Hematopoietic multipotent progenitor cell (in vitro differentiated cells): ENCODE measurements at places on chromosomes 6 and 20. TPM values are rescaled to one million over a fixed set of nuclear protein-coding genes. Genes with fewer than 3 reads are reported as not detected.

SEMG1 gene
- total RNA-seq = not detected

DNA sequence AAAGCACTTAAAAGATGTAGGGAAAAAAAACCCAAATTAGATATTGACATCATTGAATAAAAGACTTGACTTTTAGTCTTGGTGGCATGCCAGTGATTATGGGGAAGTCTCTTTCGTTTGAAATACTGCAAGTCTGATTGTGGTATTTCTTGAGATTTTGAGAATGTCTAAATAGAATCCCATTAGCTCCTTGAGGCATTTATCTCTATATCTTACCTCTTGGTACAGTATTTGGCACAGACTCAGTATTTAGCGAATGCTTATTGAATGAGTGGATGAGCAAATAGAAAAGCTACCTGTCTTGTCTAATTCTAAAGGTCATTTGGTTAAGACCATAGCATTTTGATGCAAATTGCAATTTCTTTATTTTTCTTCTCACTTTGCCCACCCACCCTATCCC is 156.5 kb downstream of the TFAP2B start:
- no peak for DNase-seq

DNA sequence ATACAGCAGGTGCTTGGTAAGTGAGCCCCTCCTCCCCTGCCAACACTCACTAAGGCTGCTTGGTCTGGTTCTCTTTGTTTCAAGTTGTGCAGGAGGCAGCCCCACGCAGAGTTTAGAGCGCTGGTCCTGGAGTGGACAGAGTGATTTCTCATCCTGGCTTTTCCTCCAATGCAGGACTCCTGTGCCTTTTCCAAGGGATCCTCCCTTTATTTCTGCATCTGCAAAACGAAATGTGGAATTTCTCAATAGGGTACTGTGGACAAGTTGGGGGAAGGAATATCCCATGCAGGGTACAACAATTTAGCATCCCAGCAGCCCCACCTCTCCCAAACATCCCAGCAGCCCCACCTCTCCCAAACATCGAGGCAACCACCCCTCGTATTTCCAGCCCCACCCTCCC is 30.6 kb upstream of the CCDC167 start:
- DNase-seq = no peak

DNA sequence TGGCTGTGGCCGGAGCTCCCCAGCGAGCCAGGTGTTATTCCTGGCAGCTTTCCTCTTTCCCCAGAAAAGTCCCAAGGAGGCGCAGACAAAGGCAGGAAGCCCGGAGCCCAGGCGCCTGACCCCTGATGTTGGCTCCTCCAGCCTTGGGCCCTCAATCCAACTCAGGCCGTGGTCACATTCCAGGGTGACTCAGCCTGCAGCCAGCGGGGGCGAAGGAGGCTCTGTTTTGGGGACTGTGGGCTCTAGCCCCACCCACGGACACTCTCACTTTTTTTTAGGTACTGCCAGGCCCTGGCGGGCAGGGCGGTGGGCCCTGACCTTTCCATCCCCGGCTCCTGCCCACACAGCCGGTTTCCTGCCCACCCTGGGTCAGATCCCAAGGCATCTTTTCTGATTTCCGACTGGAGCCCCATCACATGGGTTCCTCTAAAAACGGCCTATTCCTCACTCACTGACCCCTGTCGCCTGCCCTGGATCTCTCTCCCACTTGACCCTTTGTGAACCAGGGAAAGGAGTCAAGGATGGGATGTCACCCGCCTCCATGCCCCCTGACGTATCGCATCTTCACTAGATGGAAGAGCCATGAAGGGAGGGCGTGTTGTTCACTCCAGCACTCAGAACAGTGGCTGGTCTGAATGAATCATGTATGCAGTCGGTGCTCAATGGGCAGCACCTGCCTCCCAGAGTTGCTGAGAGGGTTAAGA is 5.5 kb downstream of the PTGIS start:
- DNase-seq = no peak

DNA sequence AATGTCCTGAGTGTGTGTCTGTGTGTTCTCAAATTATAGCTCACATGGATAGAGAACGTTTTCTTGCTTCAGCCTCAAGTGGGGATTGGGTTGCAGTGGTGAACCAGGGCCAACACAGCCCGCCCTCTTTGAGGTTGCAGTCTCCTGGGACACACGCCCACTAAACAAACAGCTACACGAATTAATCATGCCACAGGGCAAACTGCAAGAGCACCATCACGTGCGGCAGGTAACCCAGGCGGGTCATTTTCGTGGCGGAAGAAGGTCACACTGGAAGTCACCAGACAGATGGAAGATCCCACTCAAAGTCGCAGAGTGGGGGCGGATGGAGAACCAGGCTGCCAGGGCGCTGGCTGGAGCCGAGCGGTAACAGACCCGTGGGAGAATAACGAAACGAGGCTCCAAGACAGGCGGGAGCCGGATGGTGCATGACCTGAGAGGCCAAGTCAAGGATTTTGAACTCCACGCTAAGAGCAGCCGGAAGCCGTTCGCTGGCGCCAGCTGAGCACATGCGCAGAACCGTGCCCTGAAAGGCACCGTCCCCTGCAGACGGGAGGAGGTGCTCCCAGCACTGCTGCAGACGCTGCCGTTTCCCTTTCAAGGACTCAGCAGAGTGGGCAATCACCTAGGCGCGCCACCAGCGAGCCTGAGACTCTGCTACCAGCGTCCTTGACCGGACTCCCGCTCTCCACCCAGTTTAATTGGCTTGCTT is 10.7 kb downstream of the DLL1 start:
- DNase-seq = no peak

GRCh38 chr6:161374971-161375873 is 101.4 kb upstream of the AGPAT4 start:
- no peak for DNase-seq

DNA sequence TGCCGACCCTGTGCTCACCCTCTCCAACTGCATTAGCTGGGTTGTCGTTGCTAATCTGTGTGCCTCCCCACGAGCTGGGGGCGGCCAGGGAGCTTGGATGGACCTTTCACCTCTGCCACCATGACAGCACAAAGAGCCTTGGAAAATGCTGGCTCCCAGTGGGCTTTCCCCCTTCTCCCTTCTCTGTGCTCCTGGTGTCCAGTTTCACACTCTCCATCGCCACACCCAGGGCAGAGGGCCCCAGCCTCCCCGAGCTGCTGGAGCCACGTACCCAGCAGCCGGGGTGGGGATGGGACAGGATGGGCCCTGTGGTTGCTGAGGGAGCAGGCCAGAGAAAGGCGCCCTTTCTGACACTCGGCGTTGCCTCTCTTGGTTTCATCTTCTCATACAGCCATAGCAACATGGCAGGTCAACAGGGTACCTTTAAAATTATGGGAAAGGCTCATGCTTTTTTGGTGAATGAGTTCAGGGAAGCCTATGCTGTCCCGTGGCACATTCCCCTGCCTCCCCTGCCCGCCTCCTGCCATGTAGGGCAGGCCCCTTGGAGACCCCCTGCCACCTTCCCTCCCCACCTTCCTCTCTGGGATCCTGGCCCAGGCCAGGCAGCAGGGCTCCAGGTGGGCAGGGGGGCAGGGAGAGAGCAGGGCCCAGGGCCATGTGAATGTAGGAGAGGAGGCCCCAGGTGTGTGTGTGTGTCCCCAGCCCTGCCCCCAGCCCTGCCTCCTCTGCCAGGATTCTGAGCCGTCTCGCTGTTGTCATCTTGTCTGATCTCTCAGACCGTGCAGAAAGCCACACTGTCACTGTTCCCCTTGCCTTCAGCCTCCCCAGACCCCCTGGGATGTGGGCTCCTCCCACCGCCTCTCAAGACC is 85.2 kb upstream of the CCDC167 start:
- no peak for DNase-seq

GRCh38 chr6:80728101-80728750 is 621.8 kb downstream of the BCKDHB start:
- no peak for DNase-seq

DDX43 gene
- total RNA-seq = 0.54 TPM

SPATS1 gene
- total RNA-seq = not detected

- no peak for DNase-seq
Measured at GRCh38 chr20:46129955-46130481, 11.9 kb downstream of the CD40 start.

DNA sequence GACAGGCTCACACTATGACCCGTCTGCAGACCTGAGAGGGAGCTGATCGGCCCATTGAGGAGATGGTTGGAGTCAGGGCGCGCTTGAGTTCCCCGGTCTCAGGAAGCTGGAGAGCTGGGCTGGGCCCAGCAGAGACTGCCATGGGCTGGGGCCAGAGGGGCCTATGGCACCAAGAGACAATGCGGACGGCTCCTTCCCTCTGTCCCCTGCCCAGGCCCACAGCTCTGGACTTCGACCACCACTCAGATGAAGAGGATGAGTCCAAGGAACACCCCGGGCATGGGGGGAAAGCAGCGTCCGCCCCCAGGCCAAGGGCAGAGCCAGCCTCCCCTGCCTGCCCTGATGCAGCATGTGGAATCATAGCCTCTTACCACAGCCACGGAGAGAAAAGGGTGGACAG is 40.2 kb upstream of the PHACTR3 start:
- no peak for DNase-seq

DNA sequence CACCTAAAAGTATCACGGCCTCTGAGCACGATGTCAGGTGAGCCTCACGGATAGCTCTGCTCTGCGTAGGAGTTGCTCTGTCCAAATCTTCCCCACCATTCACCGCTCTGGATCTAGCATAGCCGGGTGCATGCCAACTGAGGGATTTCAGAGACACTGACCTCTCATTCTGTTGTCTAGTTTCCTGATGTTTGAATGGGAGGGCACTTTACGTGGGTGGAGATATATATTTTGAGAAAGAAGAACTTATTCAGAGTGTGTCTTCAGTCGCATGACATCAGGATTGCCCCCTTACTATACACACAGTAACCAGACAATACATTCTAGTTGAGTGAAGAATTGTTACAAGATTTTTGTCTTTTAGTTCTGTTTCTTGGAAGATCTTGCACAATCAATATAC is 96.5 kb upstream of the CITED2 start:
- no peak for DNase-seq

GRCh38 chr6:41541364-41541763 is 4.8 kb upstream of the FOXP4 start:
- no peak for DNase-seq

- DNase-seq = peak; percentile 37
Measured at GRCh38 chr6:44297063-44298038, 15.8 kb downstream of the AARS2 start.

- peak; percentile 54 for DNase-seq
Measured at GRCh38 chr6:2719093-2719455, 31.6 kb downstream of the MYLK4 start.

KIF25 gene
- not detected for total RNA-seq

IL20RA gene
- total RNA-seq = not detected

SLC32A1 gene
- 0.54 TPM for total RNA-seq

DNA sequence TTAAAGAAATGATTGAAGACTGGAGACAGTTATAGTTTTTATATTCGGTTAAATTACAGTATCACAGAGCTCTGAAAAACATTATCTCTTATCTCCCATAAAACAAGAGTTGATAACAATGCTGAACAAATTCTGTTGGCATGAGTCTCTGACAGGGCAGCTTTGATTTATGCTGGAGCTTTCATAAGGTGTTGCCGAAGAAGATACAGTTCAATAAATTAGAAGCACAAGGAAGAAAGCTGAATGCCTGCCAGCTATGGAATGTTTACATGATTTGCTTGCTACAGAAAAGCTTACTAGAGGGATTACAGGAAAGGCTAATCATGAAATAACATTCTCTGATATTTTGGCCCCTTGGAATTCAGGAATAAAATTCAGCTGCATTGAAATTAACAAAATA is 431.9 kb upstream of the GJE1 start:
- no peak for DNase-seq

GRCh38 chr20:4973330-4974097 is 27.8 kb downstream of the SLC23A2 start:
- DNase-seq = peak; percentile 63

- no peak for DNase-seq
Measured at GRCh38 chr20:62168061-62168460, 14.8 kb upstream of the MTG2 start.

DNA sequence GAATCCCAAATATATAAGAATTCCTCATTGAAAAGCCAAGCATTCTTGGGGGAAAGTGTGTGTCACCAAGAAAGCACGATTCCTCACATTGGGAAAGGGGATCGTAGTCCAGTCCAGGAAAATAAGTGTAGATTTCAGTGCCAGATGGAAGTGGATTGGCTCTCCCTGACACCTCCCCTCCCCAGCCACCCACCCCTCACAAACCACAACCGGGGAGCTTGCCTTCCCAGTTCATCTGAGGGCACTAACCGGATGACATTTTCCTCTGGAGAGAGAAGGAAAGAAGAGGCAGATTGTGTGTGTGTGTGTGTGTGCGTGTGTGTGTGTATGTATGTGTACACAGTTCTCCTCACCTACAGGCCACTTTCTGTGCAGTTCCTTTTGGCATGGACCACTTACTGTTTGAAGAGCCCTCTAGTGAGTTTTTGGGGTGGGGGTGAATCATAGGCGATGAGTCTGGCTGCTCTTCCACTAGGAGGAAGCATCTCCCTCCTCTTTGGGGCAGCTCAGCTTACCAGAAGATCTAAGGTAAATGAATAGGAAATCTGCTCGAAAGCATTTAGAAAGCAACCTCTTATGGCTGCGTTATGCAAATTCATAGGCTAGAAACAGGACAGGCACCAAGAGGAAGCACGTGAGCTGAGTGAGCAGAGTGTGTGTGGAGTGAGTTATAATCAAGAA is 20.8 kb downstream of the DAAM2 start:
- DNase-seq = peak; percentile 33

C20orf141 gene
- not detected for total RNA-seq

DNA sequence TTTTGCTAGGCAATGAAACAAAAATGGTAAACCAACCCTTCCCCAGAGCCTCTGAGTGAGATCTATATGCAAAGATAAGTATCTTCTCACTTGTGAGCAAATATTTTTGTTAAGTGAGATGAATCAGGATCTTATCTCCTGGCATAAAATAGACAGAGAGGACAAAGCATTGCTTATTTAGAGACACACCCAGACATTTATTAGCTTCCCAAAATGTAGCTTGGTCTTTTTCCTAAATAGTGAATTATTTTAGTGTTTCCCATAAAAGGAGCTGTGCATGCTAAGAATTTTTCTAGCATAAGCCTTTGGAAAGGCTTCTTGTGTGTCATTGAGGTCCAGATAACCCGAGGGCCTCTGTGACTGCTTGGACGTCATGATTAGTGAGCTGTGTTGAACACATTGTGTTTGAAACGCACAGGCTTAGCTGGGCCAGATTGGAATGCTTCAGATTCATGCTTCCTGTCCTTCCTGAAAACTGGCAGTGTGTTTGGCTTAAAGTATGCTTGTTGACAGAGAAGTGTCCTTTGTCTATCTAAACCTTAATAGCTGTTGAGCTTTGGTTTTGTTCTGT is 16.5 kb downstream of the MTHFD1L start:
- no peak for DNase-seq

DNA sequence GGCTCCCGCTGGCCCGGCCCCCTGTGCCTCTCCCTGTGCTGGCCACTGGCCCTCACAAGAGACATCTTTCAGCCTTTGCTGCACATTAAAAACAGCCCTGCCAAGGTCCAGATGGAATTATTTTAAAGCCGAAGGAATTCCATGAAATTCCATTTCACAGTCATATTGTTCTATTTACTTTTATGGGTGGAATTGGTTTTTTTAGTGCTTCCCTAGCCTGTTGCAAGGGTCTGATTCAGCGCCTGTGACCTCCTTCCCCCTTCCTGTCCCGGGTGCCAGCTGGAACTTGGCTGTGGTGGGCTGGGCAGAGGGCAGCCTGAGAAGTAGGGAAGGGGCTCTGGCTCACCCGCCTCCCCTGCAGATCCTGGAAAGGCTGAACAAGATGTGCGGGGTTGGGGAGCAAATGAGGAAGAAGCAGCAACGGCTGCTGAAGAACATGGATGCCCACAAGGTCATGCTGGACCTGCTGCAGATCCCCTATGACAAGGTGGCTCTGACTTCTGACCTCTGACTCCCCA is 34.3 kb downstream of the UQCC2 start:
- DNase-seq = no peak

JAG1 gene
- 5.4 TPM for total RNA-seq

ISM1 gene
- total RNA-seq = 0.27 TPM

GRCh38 chr6:17967668-17968518 is 19.5 kb downstream of the KIF13A start:
- DNase-seq = no peak
